ENCODE measurements at places on chromosomes 11 and 22. TPM values are rescaled to one million over a fixed set of nuclear protein-coding genes. Genes with fewer than 3 reads are reported as not detected.

GRAP2 gene
- total RNA-seq: 38.2 TPM

KLHDC7B gene
- total RNA-seq: not detected

DLAT gene
- 16.3 TPM for total RNA-seq

ANKK1 gene
- total RNA-seq: 0.08 TPM

PNPLA3 gene
- 59.1 TPM for total RNA-seq

MUC6 gene
- 0.25 TPM for total RNA-seq

BID gene
- total RNA-seq: 44.5 TPM

LIF gene
- 0.09 TPM for total RNA-seq

PRRG4 gene
- 12.0 TPM for total RNA-seq

PKNOX2 gene
- 0.23 TPM for total RNA-seq

PLEKHA7 gene
- total RNA-seq: 6.1 TPM

CELSR1 gene
- 0.37 TPM for total RNA-seq

ANGPTL5 gene
- total RNA-seq: not detected

PRODH gene
- total RNA-seq: 4.1 TPM

MRGPRX4 gene
- not detected for total RNA-seq

APBB1 gene
- total RNA-seq: 8.1 TPM

SMTNL1 gene
- total RNA-seq: not detected

OR51E2 gene
- not detected for total RNA-seq

PHRF1 gene
- 22.4 TPM for total RNA-seq

BLID gene
- total RNA-seq: 0.33 TPM

FAM180B gene
- total RNA-seq: not detected

RNF121 gene
- total RNA-seq: 31.1 TPM

OR52I2 gene
- not detected for total RNA-seq

HBG2 gene
- total RNA-seq: 55,632 TPM

VWCE gene
- 1.9 TPM for total RNA-seq

CCDC116 gene
- 0.05 TPM for total RNA-seq

SCUBE1 gene
- 0.08 TPM for total RNA-seq

RPS19BP1 gene
- 36.3 TPM for total RNA-seq

HEPACAM gene
- 3.3 TPM for total RNA-seq

CSNK2A3 gene
- total RNA-seq: 0.92 TPM

MYRF gene
- 3.5 TPM for total RNA-seq

ANO1 gene
- 64.8 TPM for total RNA-seq

APOL1 gene
- total RNA-seq: 129 TPM

KCNC1 gene
- total RNA-seq: not detected

ME3 gene
- total RNA-seq: 2.7 TPM

DDTL gene
- 6.3 TPM for total RNA-seq

CDC42BPG gene
- total RNA-seq: 0.75 TPM

MS4A14 gene
- 1.1 TPM for total RNA-seq

CCDC89 gene
- total RNA-seq: 1.0 TPM

BTBD18 gene
- total RNA-seq: not detected

PDGFD gene
- total RNA-seq: 3.3 TPM

KCNJ4 gene
- not detected for total RNA-seq

CARD16 gene
- 5.1 TPM for total RNA-seq
